NCI-H524 treated with DMSO at 0.1 percent for 48 hours (cell line): ENCODE measurements at places on chromosomes 2 and 18.

GRCh38 chr2:20677301-20678085 is 10.5 kb downstream of the GDF7 start:
- DNase-seq = no peak

DNA sequence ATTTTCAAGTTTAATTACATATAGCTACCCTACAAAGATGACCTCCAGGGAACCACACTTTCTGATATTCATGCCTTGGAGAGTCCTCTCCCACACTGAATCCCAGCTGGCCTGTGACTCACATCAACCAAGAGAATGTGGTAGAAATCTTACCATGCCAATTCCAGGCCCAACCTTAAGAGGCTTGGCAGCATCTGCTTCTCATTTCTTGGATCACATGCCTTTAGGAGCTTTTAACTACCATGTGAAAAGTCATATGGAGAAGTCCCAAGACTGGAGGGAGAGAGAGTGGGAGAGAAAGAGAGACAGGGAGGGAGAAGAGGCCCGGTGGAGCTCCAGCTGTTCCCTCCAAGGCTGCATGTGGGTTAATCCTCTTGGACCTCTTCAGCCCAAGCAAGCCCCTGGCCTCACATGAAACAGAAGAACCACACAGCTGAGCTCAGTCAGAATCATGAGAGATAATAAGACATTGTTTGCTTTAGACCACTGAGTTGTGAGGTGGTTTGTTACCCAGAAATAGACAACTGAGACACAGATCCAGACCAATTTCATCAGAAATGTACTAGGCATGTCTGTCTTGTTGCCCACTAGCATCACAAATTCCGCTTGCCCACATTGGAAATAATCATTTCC is 190.7 kb downstream of the MTCL1 start:
- DNase-seq = no peak

GRCh38 chr2:25323042-25323514 is 18.6 kb downstream of the DNMT3A start:
- DNase-seq = no peak

DNA sequence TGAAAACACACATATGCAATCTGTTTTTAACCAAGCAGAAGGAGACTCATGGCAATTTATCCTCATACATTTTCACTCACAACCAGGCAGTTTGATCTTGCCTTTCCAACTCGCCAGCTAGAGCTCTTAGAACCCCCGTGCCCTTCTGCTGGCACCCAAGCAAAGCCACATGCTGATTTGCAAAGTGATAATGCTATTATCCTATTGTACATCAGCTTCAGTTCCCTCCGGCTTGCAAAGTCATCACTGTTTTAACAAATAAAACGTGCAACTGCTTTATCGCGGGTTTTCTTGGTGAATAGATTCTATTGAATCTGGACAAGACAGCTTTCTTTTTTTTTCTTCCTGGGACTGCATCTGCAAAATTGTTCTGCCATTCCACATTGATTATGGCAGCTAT is 314.6 kb downstream of the LNPK start:
- no peak for DNase-seq

- no peak for DNase-seq
Measured at GRCh38 chr2:62181843-62182242, 14.1 kb upstream of the B3GNT2 start.

DNA sequence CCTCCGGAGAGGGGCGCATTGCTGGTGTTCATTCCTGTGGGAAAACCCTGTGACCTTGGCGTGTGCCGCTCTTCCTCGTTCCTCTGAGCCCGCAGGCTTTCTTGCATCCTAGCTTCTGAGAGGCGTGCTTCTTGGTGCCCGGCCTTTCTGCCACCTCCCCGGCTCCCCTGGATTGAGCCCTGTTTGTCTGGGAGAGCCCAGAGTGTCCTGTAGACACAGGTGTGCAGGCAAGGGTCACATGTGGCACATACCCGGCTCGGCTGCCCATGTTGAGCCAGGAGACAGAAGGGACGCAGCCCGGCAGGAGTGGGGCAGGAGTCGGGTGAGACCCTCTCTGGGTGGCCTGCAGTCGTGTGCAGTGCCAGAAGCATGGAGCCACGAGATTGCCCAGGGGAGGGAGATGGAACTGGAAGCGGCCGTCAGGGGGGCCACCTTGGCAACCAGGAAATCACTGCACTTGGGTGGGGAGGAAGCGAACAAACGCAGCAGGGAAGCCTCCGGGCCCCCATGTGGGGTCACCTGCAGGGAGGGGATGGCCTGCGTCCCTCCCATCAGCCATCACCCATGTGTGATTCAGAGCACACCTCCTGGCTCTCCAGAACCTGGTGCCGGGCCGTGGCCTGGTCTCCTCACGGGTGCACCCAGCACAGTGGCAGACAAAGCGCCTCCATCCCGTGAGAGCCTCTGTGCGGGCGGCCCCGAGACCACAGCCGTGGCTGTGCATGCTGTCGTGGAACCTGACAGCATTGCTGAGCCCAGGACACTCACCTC is 92.9 kb downstream of the SH3BP4 start:
- no peak for DNase-seq

GRCh38 chr2:164257742-164258141 is 363.5 kb downstream of the GRB14 start:
- no peak for DNase-seq

GRCh38 chr2:27830656-27831055 is 59.1 kb downstream of the MRPL33 start:
- DNase-seq = no peak

DNA sequence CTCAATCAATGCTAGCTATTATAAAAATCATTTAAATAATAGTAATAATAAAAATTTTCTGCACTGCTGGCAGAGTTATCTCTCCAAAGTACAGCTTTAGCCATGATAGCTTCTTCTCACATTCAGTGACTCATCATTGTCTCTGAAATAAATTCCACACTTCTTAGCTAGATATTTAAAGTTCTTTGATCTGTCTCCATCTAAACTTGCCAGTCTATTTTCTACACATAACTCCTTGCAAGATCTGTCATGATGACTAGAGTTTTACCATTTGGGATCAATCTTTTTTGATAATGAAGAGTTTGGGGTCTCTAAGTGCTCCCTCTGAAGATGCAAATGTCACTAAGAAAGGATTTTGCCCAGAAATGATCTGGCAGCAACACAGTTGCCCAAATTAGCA is 155.4 kb upstream of the LHCGR start:
- no peak for DNase-seq

- DNase-seq = no peak
Measured at GRCh38 chr18:22603902-22604301, 186.2 kb upstream of the CTAGE1 start.

DNA sequence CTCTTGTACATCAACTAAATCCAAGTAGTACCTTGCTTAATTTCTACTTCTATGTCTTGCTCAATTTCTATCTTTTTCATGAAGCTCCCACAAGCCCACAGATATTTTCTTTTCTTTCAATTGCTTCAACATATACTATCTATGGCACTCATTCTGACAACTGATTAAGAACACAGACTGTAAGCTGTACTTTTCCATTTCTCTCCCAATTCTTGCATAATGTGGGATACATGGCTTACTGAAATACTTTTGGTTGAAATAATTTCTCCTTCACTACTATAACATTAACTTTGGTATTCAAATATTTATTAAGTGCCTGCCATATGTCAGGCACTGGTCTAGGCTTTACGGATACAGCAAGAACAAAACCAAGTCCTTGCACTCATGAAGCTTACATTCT is 84.8 kb downstream of the GORASP2 start:
- DNase-seq = no peak

GRCh38 chr2:215461836-215462532 is 26.1 kb upstream of the FN1 start:
- no peak for DNase-seq

DNA sequence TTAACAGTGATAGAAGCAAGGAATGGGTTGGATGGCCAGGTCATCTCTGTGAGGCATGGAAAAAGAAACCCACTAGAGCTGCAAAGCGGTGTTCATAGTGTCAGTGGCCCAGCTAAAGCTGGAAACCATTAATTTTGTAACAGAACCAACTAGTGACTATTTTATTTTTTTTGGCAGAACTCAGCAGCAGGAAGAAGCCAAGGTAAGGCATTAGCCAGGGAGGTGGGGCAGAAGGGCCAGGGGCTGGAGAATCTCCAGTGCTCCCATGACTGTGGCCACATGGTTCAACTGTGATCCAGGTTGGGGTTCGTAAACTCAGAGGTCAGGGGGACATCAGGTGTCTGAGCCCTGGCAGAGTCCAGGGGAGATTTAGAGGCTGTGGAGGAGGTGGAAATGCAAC is 25.9 kb upstream of the YES1 start:
- DNase-seq = no peak

DNA sequence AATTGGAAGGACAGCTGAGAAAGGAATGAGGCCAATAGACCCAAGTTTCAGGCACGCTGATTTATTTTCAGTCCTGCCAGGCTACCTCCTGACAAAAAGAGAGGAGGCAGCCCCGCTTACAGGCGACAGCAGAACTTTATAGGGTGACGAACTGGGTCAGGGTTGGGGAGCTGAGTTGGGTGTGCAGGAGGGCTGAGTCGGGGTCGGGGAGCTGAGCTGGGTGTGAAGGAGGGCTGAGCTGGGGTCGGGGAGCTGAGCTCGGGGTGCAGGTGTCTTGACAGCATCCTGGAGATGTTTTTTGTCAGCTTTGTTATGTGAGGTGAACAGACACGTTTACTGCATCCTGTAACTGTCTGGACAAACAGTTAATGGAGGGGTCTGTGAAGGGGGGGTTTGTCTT is 342.2 kb downstream of the ADCYAP1 start:
- no peak for DNase-seq

DNA sequence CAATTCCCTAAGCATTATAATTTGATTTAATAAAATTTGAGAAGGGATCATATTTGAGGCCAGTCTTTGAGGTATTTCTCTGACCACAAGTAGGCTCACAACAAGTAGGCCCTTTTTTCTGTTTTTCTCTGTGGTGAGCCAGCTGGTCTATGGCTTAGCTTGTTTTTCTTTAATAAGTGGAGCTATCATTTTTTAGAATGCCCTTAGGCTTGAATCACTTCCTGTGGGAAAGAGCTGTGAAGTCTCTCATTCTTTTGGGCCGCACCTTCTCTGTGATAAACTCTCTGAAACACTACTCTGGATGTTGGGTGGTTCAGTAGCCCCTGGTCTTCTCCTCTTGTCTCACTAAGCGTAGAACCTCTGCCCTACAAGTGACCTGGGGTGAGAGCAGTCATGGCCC is 235.9 kb downstream of the SUCLG1 start:
- no peak for DNase-seq

GRCh38 chr2:224069172-224069571 is 30.1 kb upstream of the SERPINE2 start:
- DNase-seq = no peak

GRCh38 chr18:48920408-48921038 is 30.2 kb downstream of the SMAD7 start:
- DNase-seq = no peak

DNA sequence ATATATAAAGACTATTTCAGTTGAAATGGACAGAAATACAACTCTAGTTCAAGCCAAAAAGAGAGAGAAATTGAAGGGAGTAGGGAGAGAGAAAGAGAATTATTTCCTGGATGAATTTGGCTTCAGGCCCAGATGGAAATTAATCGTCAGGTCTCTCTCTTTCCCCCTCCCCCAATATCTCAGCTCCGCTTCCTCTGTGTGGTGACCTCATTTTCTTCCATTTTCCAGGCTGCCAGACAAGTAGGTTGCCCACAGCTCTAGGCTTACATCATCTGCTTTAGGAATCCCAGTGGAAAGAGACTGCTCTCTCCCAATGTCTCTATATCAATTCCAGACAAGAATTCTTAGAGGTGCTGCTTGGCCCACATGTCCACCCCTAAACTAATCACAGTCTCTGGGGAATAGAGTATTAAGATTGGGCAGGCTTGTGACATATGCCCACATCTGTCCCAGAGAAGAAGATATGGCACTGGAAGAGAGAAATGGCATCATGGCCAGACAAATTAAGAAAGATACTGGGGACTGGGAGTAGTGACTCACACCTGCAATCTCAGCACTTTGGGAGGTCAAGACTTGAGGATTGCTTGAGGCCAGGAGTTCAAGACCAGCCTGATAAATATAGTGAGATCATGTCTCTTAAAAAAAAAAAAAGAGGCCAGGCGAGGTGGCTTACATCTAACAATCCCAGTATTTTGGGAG is 37.2 kb upstream of the CFAP36 start:
- peak; percentile 95 for DNase-seq

- no peak for DNase-seq
Measured at GRCh38 chr2:95068256-95068655, 42.7 kb downstream of the MAL start.

- DNase-seq = no peak
Measured at GRCh38 chr2:98883780-98884211, 52.2 kb downstream of the CRACDL start.

DNA sequence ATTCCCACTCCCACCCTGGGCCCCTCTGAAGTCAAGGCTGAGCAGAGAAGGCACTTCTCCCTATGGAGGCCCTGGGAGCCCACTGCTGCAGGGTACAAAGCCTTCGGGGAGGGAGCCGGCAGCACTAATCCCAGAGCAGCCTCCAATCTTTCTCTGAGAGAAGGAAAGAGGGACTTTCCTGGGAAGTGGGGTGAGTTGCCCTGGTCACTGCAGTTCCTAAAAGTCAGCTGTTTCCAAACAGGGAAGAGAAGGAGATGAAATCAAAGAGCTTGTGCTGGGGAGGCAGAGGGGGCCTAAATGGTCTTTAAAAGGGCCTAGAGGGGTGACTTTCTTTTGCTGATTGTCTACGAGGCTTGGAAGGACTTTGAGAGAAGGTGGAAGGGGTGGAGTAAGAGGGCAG is 264.7 kb downstream of the TNS1 start:
- DNase-seq = no peak

GRCh38 chr2:27833931-27834330 is 56.3 kb downstream of the RBKS start:
- DNase-seq = no peak

DNA sequence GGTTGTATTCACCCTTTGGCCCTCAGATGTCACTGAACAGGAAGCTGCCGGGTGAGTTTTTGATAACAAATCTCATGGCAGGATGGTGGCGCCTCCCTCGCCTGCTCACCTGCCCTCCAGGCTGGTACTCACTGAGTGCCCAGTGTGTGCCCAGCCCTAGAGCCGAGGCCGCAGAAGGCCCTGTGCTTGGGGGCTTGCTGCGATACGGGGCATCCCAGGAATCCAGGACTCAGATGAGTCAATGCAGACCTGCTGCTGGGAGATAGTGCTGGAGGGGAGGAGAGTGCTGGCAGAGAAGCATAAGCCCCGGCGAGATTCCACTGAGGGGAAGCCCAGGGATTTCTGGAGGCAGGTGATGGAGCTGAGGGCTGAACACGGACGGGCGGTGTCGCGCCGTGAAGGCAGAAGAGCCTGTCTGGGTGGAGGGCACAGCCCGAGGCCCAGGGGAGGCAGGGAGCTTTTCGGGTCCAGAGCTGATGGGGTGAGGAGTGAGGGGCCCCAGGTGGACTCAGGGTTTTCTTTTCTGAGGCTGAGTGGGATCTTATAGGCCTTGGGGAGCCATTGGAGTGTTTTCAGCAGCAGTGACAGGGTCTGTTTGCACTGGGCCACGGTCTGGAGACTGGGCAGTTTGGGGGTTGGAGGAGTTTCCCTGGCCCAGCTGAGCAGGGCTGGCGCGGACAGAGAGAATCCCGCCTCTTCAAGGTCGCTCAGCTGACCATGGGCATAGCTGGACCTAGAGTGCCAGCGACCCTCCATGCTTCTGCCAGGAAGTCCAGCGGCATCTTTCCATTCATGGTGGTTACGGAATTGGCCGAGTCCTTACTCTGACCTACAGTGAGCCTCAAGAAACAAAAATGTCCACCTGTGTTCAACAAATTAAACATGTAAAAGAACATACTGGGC is 35.5 kb downstream of the LDLRAD4 start:
- DNase-seq = no peak

GRCh38 chr2:186554429-186554828 is 35.4 kb upstream of the ITGAV start:
- no peak for DNase-seq
